ENCODE measurements at places on chromosomes 4 and X.

DNA sequence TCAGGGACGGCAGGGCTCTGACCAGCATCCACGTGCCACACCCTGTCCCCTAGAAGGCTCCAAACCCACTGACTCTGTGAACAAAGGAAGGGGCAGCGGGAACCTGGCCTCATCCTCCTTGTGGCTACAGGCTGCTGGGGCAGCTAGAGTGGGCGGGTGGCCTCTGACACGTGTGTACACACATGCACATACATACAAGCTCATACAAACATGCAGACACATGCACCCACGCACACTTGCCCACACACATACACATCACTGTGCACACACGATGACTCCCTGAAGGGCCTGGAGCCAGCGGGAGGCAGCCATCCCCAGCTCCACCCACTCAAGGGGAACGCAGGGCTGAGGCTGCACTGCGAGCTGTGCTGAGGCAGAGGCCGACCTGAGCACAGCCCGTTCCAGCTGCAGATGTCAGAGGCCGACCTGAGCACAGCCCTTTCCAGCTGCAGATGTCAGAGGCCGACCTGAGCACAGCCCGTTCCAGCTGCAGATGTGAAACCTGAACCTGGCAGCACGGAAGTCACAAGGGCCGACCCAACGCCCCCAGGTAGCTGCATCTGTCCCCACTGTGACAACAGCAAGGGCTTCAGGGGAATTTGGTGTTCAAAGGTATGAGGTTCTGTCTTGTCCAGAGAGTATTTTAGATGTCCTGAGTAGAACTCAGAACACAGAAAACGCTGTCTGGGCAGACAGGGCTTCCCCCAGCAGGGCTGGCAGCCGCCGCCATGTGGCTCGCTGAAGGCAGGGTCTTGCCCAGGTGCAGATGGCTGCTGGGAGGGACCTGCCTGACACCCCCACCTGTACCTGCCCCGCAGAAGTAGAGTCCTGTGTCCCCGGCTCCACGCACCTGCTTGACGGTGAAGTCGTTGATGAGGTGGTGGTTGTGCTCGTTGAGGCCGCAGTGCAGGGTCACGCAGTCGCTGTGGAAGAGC lies 33.5 kb downstream of the CTBP1 start:
- peaks cover 25% of the 10 kb centered on the region for H3K4me1 ChIP-seq
- DNase-seq: no peak
- no peak overlapping the region for H3K27ac ChIP-seq
- H3K27me3 ChIP-seq: no peaks in the 10 kb centered on the region
- H3K36me3 ChIP-seq: peaks cover 42% of the 10 kb centered on the region

GRCh38 chrX:16436348-16437188 lies 213.4 kb upstream of the S100G start:
- H3K27me3 ChIP-seq: no peaks in the 10 kb centered on the region
- H3K4me1 ChIP-seq: peaks cover 8% of the 10 kb centered on the region
- no peaks in the 10 kb centered on the region for H3K36me3 ChIP-seq
- peak; percentile 44 for DNase-seq
- no peak overlapping the region for H3K4me3 ChIP-seq

GRCh38 chr4:184039963-184040383 lies 134.9 kb downstream of the STOX2 start:
- no peaks in the 10 kb centered on the region for H3K36me3 ChIP-seq
- DNase-seq: no peak
- H3K4me3 ChIP-seq: peak overlapping the region; percentile 35
- H3K27me3 ChIP-seq: peaks cover 52% of the 10 kb centered on the region
- H3K27ac ChIP-seq: no peak overlapping the region

GRCh38 chrX:119410027-119410819 lies 11.1 kb downstream of the SLC25A43 start:
- no peaks in the 10 kb centered on the region for H3K36me3 ChIP-seq
- H3K4me3 ChIP-seq: no peak overlapping the region
- H3K27ac ChIP-seq: no peak overlapping the region
- no peak for DNase-seq
- no peaks in the 10 kb centered on the region for H3K4me1 ChIP-seq

- H3K27ac ChIP-seq: no peak overlapping the region
- H3K36me3 ChIP-seq: no peaks in the 10 kb centered on the region
- no peak for DNase-seq
Observed at GRCh38 chr4:45580334-45580733, 543.5 kb downstream of the GABRG1 start.

DNA sequence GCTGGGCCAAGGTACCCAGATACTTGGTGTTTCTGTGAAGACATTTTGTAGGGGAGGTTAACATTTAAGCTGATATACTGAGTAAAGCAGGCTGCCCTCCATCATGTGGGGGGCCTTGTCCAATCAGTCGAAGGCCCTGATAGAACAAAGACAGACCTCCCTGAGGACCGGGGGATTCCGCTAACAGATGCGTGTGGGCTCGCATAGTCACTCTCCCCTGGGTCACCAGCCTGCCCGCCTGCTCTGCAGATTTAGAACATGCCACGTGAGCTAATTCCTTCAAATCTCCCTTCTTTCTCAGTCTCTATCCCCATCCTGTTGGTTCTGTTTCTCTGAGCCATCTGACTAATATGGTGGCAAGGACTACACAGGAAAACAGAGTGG lies 60.7 kb downstream of the WFS1 start:
- no peaks in the 10 kb centered on the region for H3K36me3 ChIP-seq
- no peak overlapping the region for H3K27ac ChIP-seq
- peaks cover 38% of the 10 kb centered on the region for H3K27me3 ChIP-seq
- H3K4me1 ChIP-seq: peaks cover 13% of the 10 kb centered on the region

GRCh38 chr4:73452953-73453700 lies 17.1 kb downstream of the AFP start:
- peaks cover 6% of the 10 kb centered on the region for H3K27me3 ChIP-seq
- no peak overlapping the region for H3K27ac ChIP-seq
- H3K4me1 ChIP-seq: no peaks in the 10 kb centered on the region
- no peak overlapping the region for H3K4me3 ChIP-seq
- no peak for DNase-seq

DNA sequence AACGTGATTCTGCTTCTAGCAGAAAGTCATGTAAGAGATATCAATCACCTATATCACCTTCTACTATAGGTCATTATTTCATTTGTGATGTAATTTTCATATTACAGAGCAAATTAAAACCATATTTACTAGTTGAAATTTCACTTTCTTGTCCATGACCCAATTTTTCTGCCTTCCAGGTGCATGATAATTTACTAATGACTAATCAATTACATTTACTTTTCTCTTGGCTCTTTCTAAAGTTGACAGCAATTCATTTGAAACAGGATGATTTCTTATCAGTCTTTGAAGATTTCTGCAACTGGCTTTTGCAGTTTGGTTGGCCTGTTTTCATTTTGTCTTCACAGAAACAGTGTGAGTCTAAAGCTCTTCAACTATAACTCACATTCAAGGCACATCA lies 81.4 kb downstream of the ZAR1 start:
- no peak for DNase-seq
- peak overlapping the region; percentile 65 for H3K27ac ChIP-seq
- H3K36me3 ChIP-seq: peaks cover 80% of the 10 kb centered on the region
- H3K4me3 ChIP-seq: no peak overlapping the region

DNA sequence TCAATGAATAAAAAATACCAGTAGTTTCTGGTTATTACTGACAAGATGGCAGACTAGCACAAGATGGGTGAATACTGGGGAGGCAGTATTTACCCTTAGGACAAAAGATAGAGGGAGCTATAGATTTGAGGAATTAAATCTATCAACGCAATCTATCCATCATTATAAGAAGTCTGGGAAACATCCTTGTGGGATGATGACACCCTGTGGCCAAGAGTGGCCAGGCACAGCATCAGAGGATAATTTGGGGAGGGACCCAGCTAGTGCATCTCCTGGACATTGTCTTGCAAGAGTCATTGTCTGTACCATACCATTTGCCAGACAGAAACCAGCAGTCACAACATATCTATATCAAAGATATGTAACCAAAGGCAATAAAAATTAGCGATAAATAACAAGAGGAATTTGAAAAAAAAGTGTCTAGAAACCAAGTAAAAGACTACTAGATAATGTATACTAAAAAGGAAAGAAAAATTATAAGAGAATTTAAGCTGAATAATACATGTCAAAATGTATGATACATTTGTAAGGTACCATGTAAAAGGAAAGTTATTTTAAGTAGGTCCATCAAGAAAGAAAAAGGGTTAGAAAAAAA lies 22.9 kb downstream of the KCTD8 start:
- no peak overlapping the region for H3K27ac ChIP-seq
- H3K4me3 ChIP-seq: no peak overlapping the region
- H3K36me3 ChIP-seq: no peaks in the 10 kb centered on the region
- no peaks in the 10 kb centered on the region for H3K27me3 ChIP-seq

GRCh38 chr4:165031436-165032211 lies at the start of gene TRIM60:
Gene TRIM60, plus strand, starts transcription at chr4:165031999. Its CDS starts 8,074 bp downstream, at chr4:165040073.
- no peak within 1 kb of the TSS for H3K27ac ChIP-seq
- no peak within 1 kb of the TSS for H3K4me3 ChIP-seq
- no peaks in the 10 kb centered on the region for H3K4me1 ChIP-seq
- H3K27me3 ChIP-seq: peaks cover 16% of the 10 kb centered on the region
- DNase-seq: no peak

DNA sequence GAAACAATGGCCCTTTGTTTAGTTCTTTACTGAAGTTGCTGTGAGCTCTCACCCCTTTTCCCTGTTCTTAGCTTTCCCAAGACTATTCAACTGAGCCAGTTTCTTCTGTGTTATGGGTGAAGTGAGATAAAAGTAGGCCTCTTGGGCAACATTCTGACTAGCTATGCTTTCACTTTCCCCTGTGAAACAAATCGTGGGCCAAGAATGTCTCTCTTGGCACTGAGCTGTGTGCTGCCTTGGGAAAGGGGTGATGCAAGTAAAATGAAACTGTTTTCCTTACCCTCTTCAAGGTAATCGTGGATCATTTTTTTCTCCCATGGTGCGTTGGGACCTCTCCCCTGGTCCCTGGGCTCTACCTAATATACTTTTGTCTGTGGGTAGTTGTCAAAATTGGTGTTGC lies 653.9 kb upstream of the MAGEB2 start:
- H3K4me1 ChIP-seq: no peaks in the 10 kb centered on the region
- DNase-seq: no peak
- no peak overlapping the region for H3K4me3 ChIP-seq
- no peak overlapping the region for H3K27ac ChIP-seq

DNA sequence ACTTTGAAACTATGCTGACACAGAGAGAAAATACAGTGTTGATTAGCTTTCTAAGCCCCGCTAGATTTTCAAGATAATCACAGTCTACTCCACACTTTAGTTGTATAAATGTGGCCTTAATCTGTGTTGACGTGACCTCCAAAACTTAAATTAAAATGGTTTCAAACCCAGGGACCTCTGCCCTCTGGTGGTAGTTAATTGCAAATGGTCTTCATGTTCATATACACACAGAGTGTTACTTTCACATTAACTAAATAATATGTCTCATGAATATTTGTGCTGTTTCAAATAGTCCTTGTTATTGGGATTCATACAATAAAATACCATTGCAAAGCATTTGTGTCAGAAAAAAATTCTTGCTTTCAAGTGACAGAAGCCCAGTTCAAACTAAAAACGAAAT lies 64.3 kb downstream of the TASL start:
- H3K27me3 ChIP-seq: no peaks in the 10 kb centered on the region
- H3K4me1 ChIP-seq: no peaks in the 10 kb centered on the region
- H3K4me3 ChIP-seq: no peak overlapping the region
- H3K27ac ChIP-seq: no peak overlapping the region
- no peaks in the 10 kb centered on the region for H3K36me3 ChIP-seq

DNA sequence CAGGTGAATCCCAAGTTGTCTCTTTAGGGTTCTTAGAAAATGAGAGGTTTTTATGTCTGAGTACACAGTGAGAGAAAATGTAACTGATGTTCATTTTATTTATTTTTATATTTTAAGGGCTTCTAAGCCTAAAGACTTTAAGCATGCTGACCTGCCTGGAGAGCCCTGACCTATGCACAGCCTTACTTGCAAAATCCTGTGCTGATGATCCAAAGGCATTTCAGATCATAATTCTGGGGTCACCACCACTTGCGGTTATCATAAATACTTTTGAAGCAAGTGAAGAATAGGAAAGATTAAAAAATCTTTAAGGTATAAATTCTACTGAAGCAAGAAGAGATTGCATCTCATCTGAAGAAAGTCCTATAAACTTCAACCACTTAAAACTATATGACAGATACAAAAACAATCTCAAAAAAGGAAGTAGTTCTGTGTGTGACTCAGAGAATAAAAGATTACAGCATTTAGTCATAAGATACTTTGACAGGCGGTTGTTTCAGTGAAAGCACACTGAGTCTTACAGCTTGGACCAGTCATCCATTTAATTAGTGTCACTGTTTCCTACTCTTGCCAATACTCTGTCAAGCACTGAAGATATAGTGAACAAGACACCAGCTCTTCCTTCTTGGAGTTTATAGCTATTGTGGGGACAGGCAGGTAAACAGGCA lies 245.2 kb upstream of the DIPK2B start:
- no peaks in the 10 kb centered on the region for H3K4me1 ChIP-seq
- no peak overlapping the region for H3K27ac ChIP-seq
- no peak for DNase-seq
- no peaks in the 10 kb centered on the region for H3K36me3 ChIP-seq
- no peaks in the 10 kb centered on the region for H3K27me3 ChIP-seq
- no peak overlapping the region for H3K4me3 ChIP-seq

- no peaks in the 10 kb centered on the region for H3K36me3 ChIP-seq
- H3K4me1 ChIP-seq: peaks cover 45% of the 10 kb centered on the region
- no peaks in the 10 kb centered on the region for H3K27me3 ChIP-seq
Observed at GRCh38 chr4:98565681-98566301, 92.6 kb downstream of the TSPAN5 start.

GRCh38 chr4:147980586-147980985 lies 248.7 kb downstream of the ARHGAP10 start:
- no peaks in the 10 kb centered on the region for H3K27me3 ChIP-seq
- no peak for DNase-seq
- H3K4me1 ChIP-seq: peaks cover 38% of the 10 kb centered on the region
- no peak overlapping the region for H3K4me3 ChIP-seq

DNA sequence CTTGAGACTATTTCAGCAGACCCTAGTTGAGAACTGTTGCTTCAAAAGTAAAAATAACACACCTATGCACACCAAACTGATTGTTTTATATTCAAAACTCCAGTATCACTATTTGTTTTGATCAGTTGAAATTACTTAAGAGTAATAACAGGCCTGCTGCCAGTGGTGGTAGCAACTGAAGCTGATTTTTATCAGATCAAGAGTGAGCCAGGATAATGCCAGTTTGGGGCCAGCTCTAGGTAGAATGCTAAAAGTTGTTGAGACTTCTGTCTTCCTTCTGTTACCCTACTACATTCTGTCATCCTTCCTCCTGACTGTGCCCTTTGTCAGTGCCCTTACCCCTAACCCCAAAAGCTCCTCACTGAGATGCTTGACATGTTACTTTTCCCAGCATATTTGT lies 228.7 kb upstream of the SPRY1 start:
- peaks cover 1% of the 10 kb centered on the region for H3K4me1 ChIP-seq
- H3K27ac ChIP-seq: no peak overlapping the region
- H3K4me3 ChIP-seq: no peak overlapping the region
- H3K27me3 ChIP-seq: no peaks in the 10 kb centered on the region
- no peak for DNase-seq
- no peaks in the 10 kb centered on the region for H3K36me3 ChIP-seq

All from effector memory CD8-positive, alpha-beta T cell (primary cell).